HepG2 (cell line): ENCODE measurements at places on chromosomes 4 and X. TPM values are rescaled to one million over a fixed set of nuclear protein-coding genes. Genes with fewer than 3 reads are reported as not detected.

The XAGE2 gene
- total RNA-seq: not detected in 2 replicates

The DRP2 gene
- total RNA-seq: 0.03 and 0.04 TPM in 2 replicates

The MAGED4 gene
- total RNA-seq: 13.8 and 35.0 TPM in 2 replicates

The NALF2 gene
- 3.0 and 4.0 TPM in 2 replicates for total RNA-seq

The NOX1 gene
- not detected in 2 replicates for total RNA-seq

The OPRPN gene
- total RNA-seq: not detected in 2 replicates

The SLITRK4 gene
- not detected in 2 replicates for total RNA-seq

The PTPN13 gene
- not detected in 2 replicates for total RNA-seq

The POF1B gene
- not detected in 2 replicates for total RNA-seq

DNA sequence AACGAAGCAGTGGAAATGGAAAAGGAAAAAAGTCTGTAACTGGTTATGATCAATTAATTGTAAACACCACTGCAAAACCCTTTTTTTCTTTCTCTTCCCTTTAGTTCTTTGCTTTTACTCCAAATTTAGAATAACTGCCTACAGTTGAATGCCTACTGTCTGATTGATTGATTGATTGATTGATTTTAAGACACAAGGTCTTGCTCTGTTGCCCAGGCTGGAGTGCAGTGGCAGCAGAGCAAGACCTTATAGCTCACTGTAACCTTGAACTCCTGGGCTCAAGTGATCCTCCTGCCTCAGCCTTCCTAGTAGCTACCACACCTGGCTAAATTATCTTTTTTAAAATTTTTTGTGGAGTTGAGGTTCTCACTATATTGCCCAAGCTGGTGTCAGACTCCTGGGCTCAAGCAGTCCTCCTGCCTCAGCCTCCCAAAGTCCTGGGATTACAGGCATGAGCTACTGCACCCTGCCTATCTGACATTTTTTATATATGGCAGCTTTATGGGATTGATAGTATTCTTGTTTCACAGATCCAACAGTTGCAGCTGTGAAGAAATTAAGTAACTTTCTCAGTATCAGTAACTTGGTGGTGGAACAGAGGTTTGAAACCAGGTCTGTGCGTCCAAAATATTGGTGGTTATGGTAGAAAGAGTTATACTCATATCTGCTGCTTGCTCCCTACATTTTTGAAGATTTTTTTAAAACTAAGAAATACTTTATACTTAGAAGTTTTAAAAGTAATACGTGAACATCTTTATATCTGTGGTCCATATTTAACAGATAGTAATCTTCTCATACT, 12.4 kb downstream of the UBE2K start:
- H3K4me3 ChIP-seq: no peak overlapping the region
- no peak for DNase-seq
- H3K4me1 ChIP-seq: peaks cover 49% of the 10 kb centered on the region

DNA sequence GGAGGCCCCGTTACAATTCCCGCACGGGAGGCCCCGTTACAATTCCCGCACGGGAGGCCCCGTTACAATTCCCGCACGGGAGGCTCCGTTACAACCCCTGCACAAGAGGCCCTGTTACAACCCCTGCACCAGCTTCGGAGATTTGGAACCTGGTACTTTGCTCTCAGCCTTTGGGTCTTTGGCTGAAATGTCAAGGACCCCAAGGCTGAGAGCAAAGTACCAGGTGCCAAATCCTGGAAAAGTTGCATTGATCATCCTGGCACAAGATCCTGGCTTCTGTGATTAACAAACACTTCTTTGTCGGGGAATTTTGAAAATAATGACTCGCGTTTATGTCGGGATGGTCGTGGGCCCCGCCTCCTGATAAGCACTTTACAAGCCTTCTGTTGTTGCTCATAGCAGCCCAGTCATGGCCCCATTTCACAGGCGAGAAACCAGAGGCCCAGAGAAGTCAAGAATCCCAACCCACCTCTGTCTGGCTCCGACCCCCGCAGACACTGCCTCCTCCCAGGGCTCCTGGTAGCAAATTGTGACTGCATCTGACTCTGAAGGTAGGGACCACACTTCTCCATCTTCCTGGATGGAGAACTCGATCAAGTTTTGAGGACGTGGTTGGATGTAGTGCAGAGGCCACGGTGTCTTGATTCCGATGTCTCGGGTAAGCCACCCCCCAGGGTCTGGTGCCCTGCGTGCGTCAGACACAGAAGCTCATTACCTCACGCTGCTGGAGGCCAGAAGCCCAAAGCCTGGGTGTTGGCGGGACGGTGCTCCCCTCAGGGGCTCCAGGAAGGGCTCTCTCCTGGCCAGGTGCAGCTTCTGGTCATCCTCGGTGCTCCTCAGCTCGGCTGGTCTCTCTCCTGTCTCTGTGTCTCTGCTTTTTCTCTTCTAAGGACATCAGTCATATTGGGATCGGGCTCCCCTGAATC, 60.3 kb downstream of the ADRA2C start:
- peak; percentile 34 for DNase-seq
- H3K27me3 ChIP-seq: no peaks in the 10 kb centered on the region
- H3K4me1 ChIP-seq: peaks cover 100% of the 10 kb centered on the region
- no peaks in the 10 kb centered on the region for H3K36me3 ChIP-seq

- no peaks in the 10 kb centered on the region for H3K36me3 ChIP-seq
- no peaks in the 10 kb centered on the region for H3K4me1 ChIP-seq
- no peaks in the 10 kb centered on the region; the same call in 2 of the 3 replicates for H3K27me3 ChIP-seq
- DNase-seq: no peak
- no peak overlapping the region for H3K27ac ChIP-seq
Measured at GRCh38 chr4:10667701-10668326, 16.8 kb downstream of the CLNK start.

DNA sequence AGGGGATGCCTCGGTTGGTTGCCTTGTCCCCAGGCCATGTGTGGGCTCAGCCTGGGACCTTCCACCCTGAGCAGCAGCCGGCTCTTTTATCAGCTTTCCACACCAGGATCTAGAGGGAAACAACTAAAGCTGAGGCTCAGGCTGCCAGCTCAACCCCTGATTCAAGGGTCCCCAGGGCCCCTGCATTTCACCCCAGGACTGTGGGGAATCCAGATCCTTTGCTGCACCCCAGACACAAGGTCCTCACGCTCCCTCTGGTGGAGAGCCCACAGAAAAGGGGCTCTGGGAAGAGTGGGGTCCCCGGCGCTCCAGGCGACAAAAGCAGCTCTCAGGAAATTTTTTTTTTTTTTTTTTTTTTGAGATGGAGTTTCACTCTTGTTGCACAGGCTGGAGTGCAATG, 64.3 kb downstream of the ZFYVE28 start:
- DNase-seq: no peak
- peaks cover 2% of the 10 kb centered on the region; the same call in 1 of the 2 replicates for H3K27me3 ChIP-seq

DNA sequence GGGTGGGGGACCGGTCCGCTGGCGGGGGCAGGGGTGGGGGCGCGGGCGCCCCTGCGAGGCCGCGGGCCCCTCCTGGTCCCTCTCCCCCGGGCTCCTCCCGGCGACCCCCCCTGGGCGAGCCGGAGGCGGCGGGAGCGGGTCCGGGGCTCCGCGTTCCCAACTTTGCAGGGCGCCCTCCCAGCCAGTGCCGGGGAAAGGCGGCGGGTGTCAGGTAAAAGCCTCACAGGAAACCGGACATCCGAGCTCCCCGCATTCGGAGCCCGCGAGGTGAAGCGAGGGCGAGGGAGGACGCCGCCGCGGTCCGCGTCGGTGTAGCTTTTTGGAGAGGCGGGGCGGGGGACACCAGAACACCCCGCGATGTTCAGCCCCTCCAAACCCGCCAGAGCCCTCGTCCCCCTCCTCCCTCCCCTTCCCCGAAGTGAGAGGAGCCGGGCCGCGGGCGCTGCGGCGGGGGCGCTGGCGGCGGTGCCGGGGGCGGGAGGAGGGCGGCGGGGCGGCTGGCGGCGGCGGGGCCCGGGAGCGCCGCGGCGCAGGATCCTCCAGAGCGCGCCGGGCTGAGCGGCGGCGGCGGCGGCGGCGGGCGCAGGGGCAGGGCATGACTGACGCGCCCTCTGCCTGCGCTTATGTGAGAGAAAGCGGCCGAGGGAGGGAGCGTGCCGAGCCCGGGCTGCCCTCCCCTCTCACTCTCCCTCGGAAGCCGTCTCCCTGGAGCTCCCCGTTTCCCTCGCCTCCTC, at the start of gene VEGFC:
TSS of gene VEGFC (minus strand) at position 597 of the 734 bp plus-strand sequence. CDS start 611 bp downstream, outside the sequence.
- H3K36me3 ChIP-seq: no peaks in the 10 kb centered on the region
- peak within 1 kb of the TSS; percentile 30 for H3K4me3 ChIP-seq
- DNase-seq: peak; percentile 3
- peaks cover 6% of the 10 kb centered on the region; the same call in 1 of the 2 replicates for H3K4me1 ChIP-seq

- H3K4me1 ChIP-seq: no peaks in the 10 kb centered on the region
- H3K36me3 ChIP-seq: no peaks in the 10 kb centered on the region
- H3K27me3 ChIP-seq: no peaks in the 10 kb centered on the region
- no peak overlapping the region for H3K4me3 ChIP-seq
- DNase-seq: no peak
- no peak overlapping the region for H3K27ac ChIP-seq
Measured at GRCh38 chrX:78011846-78012245, 42.4 kb upstream of the PGAM4 start.

GRCh38 chr4:111628437-111628836, 516.8 kb upstream of the FAM241A start:
- H3K27me3 ChIP-seq: no peaks in the 10 kb centered on the region
- H3K36me3 ChIP-seq: no peaks in the 10 kb centered on the region
- no peak overlapping the region for H3K27ac ChIP-seq

GRCh38 chr4:150577796-150578195, 4.2 kb upstream of the MAB21L2 start:
- DNase-seq: no peak
- no peak overlapping the region for H3K4me3 ChIP-seq
- H3K4me1 ChIP-seq: no peaks in the 10 kb centered on the region

- no peaks in the 10 kb centered on the region for H3K4me1 ChIP-seq
- no peaks in the 10 kb centered on the region for H3K36me3 ChIP-seq
Measured at GRCh38 chr4:42736527-42737195, 79.8 kb upstream of the ATP8A1 start.

GRCh38 chr4:121734571-121734970, 30.4 kb downstream of the SMIM43 start:
- no peak for DNase-seq
- H3K4me3 ChIP-seq: no peak overlapping the region
- 0 out of 3 replicates have a peak, but pooled peaks cover 2% of the 10 kb centered on the region for H3K27me3 ChIP-seq
- no peaks in the 10 kb centered on the region for H3K4me1 ChIP-seq
- no peak overlapping the region for H3K27ac ChIP-seq
- H3K36me3 ChIP-seq: no peaks in the 10 kb centered on the region

DNA sequence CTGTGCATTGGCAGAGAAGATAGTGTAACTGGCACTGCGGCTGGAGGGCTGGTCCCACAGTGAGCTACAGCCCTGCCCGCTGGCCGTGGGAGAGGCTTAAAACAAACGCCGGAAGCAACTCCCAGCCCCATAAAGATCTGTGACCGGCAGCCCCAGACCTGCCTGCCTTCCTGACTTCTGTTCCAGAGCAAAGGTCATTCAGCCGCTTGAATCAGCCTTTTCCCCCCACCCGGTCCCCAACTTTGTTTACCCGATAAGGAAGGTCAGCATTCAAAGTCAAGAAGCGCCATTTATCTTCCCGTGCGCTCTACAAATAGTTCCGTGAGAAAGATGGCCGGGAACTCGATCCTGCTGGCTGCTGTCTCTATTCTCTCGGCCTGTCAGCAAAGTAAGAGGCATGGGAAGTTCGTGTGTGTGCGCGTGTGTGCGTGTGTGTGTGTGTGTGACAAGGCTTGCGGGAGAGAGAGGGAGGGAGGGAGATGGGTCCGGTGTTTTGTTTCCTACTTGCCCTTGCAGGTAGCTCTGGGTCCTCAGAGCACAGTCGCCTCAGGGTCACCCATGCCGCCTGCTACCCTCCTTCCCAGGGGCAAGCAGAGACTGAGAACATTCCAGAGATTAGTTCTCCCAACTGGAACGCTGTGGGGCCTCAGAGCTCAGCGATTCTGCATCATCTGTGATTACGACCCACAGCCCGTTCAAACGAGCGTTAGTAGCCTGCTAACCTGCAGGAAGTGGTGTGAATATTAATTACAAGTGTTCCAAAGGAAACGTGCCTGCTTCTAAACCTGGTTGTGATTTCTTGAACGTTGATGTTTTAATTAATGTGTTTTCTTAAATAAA, at the start of gene MGST2:
TSS of gene MGST2 (plus strand) at position 130 of the 840 bp plus-strand sequence. CDS start at position 331, 201 bp downstream.
- H3K4me1 ChIP-seq: peaks cover 82% of the 10 kb centered on the region
- no peaks in the 10 kb centered on the region; the same call in 2 of the 3 replicates for H3K27me3 ChIP-seq
- peak; percentile 98 for DNase-seq
- peak within 1 kb of the TSS; percentile 95 for H3K27ac ChIP-seq
- H3K4me3 ChIP-seq: peak within 1 kb of the TSS; percentile 81

DNA sequence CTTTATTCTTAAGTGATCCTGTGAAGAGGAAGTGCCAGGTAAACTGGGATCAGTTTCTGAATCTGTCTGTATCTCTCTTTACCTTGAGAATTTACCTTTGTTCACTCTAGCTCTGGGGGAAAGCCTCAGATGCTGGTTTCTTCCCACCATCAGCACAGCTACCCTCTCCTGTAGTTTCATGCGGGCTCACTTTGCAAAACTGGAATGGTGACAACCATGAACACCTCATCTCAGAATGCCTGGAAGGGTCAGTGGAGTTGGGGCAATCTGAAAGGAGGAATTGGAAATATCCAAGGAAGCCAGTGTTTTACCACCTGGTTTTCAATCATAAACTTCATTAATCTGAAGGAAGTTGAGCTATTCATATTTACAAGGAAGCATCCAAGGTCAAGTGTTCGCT, 30.8 kb upstream of the DCX start:
- DNase-seq: no peak
- no peaks in the 10 kb centered on the region for H3K27me3 ChIP-seq
- H3K36me3 ChIP-seq: no peaks in the 10 kb centered on the region
- no peak overlapping the region for H3K27ac ChIP-seq
- no peak overlapping the region for H3K4me3 ChIP-seq

GRCh38 chr4:108473163-108473720, 147.1 kb upstream of the RPL34 start:
- no peak overlapping the region for H3K27ac ChIP-seq
- no peaks in the 10 kb centered on the region for H3K36me3 ChIP-seq
- H3K4me3 ChIP-seq: no peak overlapping the region
- H3K27me3 ChIP-seq: no peaks in the 10 kb centered on the region

GRCh38 chrX:115560978-115561604, at the start of gene PLS3:
PLS3 (plus strand) TSS chrX:115561174; CDS start chrX:115610251, 49,077 bp downstream.
- peak within 1 kb of the TSS; percentile 67 for H3K4me3 ChIP-seq
- peaks cover 37% of the 10 kb centered on the region for H3K4me1 ChIP-seq
- peak within 1 kb of the TSS; percentile 78 for H3K27ac ChIP-seq
- no peaks in the 10 kb centered on the region for H3K27me3 ChIP-seq
- DNase-seq: peak; percentile 77
- H3K36me3 ChIP-seq: no peaks in the 10 kb centered on the region

- no peaks in the 10 kb centered on the region for H3K27me3 ChIP-seq
- no peak for DNase-seq
- no peak overlapping the region for H3K27ac ChIP-seq
- H3K4me1 ChIP-seq: no peaks in the 10 kb centered on the region
- H3K4me3 ChIP-seq: no peak overlapping the region
Measured at GRCh38 chrX:44474410-44474809, 68.2 kb downstream of the FUNDC1 start.

DNA sequence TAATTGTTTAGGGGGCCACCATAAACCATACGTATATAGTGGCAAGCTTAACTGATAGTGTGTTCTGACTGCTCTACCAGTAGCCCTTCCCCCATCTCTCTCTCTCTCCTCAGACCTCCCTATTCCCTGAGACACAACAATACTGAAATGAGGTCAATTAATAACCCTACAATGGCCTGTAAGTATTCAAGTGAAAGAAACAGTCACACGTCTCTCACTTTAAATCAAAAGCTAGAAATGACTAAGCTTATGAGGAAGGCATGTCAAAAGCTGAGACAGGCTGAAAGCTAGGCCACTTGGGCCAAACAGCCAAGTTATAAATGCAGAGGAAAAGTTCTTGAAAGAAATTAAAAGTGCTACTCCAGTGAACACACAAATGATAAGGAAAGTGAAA, 78.0 kb downstream of the PRDM5 start:
- no peak overlapping the region for H3K27ac ChIP-seq
- no peaks in the 10 kb centered on the region for H3K4me1 ChIP-seq
- DNase-seq: no peak
- H3K27me3 ChIP-seq: no peaks in the 10 kb centered on the region

GRCh38 chr4:103415801-103416200, 217.7 kb upstream of the CENPE start:
- DNase-seq: no peak
- H3K27ac ChIP-seq: no peak overlapping the region
- H3K4me1 ChIP-seq: no peaks in the 10 kb centered on the region
- H3K27me3 ChIP-seq: no peaks in the 10 kb centered on the region
- H3K4me3 ChIP-seq: no peak overlapping the region
